ENCODE measurements at places on chromosomes 5 and 9.

DNA sequence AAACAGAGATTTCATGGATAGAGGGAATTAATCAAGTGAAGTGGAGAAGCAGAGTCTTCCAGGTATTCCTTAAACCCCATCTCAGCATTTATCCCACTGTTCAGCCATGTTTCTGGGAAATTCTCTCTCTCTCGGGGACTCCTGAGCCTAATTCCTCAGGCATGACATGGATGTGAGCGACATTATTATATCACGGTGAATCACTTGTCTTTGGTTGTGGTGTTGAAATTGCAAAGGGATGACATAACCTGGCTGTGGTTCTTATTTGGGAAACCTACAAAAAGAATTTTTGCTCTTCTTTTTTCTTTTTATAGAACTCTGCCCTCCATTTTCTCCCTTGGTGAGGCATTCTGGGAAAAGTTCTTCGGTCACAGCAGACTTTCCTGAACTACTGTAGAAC, 457.9 kb upstream of the PTGER4 start:
- no peaks in the 10 kb centered on the region for H3K27me3 ChIP-seq
- no peak for DNase-seq
- H3K4me1 ChIP-seq, result peaks cover 23% of the 10 kb centered on the region
- H3K27ac ChIP-seq, result no peak overlapping the region
- H3K4me3 ChIP-seq, result no peak overlapping the region
- H3K36me3 ChIP-seq, result peaks cover 2% of the 10 kb centered on the region

- no peak for DNase-seq
- peaks cover 7% of the 10 kb centered on the region for H3K4me1 ChIP-seq
- H3K27ac ChIP-seq, result no peak overlapping the region
- H3K27me3 ChIP-seq, result no peaks in the 10 kb centered on the region
- no peaks in the 10 kb centered on the region for H3K36me3 ChIP-seq
- no peak overlapping the region for H3K4me3 ChIP-seq
These were observed 30.9 kb upstream of the PPP2R2B start for GRCh38 chr5:146909255-146910068.

DNA sequence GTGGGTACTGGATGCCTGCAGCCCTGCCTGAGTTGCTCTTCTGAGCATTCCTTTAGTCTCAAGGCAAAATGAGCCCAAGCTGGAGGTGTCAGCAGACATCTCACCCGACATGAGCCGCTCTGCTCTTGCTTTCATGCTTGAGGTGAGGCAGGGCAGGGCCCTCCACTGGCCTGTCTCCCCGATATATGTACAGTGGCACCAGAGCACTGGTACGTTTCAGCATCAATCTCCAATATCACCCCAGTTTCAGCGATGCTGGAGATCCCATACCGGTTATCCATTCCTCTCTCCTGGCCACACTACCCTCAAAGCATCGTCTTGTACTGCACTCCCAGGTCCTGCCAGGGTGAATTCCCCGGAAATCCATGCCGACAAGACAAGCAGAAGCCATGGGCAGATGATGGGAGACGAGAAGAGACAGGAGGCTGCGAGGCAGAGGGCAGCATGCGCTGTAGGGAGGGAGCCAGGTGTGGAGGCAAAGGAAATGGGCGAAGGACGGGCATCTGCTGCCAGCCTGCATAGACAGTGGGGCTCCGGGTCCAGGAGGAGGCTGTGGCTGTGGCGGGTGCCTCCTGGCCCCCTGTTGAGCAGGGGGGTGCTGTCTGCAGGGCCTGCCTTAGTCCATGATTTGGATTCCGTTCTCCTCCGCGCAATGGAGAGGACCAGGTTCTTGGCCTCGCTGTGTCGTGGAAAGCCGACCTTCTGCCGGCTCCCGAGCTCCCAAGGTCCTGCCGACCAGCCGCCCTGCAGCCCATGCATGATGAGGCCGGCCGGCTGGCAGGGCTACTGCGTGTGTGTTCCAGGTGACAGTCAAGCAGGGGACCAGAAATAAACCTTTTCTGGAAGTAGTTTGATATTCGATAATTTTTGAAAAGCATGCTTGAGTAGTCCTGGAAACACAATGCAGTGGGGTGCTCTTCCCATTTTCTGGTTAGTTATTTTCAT, 152.2 kb upstream of the IRX2 start:
- no peak overlapping the region for H3K4me3 ChIP-seq
- no peak for DNase-seq
- no peaks in the 10 kb centered on the region for H3K36me3 ChIP-seq
- no peaks in the 10 kb centered on the region for H3K4me1 ChIP-seq
- H3K27ac ChIP-seq, result no peak overlapping the region
- no peaks in the 10 kb centered on the region for H3K27me3 ChIP-seq

- DNase-seq, result no peak
- H3K36me3 ChIP-seq, result no peaks in the 10 kb centered on the region
- H3K4me3 ChIP-seq, result no peak overlapping the region
- no peak overlapping the region for H3K27ac ChIP-seq
- peaks cover 56% of the 10 kb centered on the region for H3K27me3 ChIP-seq
These were observed 25.7 kb downstream of the PIP5K1B start for GRCh38 chr9:68730570-68731235.

DNA sequence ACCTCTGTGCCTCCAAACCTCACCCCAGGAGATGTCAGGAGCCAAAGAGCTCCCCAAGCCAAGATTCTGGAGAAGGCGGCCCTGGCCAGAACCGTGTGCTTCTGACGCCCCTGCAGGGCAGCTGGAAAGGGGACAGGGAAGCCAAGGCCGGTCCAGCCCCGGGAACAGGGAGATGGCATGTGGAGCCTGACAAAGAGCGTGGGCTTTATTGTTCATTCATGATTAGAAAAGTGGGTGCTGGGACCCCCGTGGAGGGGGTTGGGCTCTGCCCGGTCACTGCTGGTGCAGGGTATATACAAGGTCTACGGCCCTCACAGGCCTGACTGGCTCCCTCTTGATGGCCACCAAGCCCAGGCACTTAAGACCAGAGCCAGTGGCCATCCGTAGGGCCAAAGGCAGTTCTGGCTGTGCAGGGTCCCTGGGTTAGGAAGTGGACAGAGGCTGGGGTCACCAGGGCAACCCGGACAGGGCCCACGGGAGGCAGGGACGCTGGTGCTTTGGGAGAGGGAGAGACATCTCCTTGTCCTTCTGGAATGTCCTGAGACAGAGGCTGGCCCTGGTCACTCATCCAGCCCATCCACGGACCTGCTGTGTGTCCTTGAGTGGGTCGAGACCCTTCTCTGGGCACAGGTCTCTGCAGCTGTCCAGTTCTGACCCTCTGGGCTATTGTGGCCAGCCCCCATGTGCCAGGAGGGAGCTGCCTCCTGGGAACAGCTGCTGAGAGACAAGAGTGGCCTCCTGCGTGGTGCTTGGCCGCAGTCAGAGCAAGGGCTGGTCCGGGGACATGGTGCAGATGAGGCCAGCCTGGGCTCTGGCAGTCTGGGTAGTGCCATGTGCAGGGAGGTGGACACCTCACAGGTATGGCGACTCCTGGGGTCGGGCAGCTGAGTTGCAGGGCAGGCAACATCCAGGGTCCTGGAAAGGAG, 12.5 kb downstream of the NINJ1 start:
- H3K4me1 ChIP-seq, result peaks cover 41% of the 10 kb centered on the region
- H3K27me3 ChIP-seq, result no peaks in the 10 kb centered on the region
- peak; percentile 8 for DNase-seq
- peak overlapping the region; percentile 85 for H3K27ac ChIP-seq
- H3K4me3 ChIP-seq, result peak overlapping the region; percentile 74

DNA sequence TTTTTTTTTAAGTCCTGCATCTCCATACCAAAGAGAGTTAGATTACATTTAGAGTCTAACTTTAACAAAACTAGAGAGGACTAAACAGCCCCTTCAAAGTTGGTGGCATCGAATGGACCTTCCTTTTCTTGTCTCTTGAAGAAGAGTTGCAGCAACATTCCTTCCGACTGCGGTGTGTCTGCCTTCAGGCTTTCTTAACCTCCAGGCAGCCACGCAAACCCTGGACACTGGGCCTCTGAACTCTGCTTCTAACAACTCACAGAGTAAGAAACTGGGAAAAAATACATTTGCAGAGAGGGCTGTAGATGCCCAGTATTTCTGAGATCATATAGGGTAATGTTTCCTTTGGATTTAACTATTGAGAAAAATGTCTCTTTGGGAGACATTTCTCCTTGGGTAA, 120.5 kb upstream of the MAST4 start:
- no peak overlapping the region for H3K4me3 ChIP-seq
- DNase-seq, result no peak
- H3K4me1 ChIP-seq, result no peaks in the 10 kb centered on the region
- H3K27ac ChIP-seq, result no peak overlapping the region
- no peaks in the 10 kb centered on the region for H3K27me3 ChIP-seq
